Myocyte (in vitro differentiated cells): ENCODE measurements at places on chromosomes 2 and 18.

- DNase-seq, result no peak
Observed at GRCh38 chr2:72888438-72889202, 1.4 kb downstream of the SPR start.

- peak; percentile 59 for DNase-seq
Observed at GRCh38 chr2:231611273-231612108, 18.8 kb downstream of the TEX44 start.

DNA sequence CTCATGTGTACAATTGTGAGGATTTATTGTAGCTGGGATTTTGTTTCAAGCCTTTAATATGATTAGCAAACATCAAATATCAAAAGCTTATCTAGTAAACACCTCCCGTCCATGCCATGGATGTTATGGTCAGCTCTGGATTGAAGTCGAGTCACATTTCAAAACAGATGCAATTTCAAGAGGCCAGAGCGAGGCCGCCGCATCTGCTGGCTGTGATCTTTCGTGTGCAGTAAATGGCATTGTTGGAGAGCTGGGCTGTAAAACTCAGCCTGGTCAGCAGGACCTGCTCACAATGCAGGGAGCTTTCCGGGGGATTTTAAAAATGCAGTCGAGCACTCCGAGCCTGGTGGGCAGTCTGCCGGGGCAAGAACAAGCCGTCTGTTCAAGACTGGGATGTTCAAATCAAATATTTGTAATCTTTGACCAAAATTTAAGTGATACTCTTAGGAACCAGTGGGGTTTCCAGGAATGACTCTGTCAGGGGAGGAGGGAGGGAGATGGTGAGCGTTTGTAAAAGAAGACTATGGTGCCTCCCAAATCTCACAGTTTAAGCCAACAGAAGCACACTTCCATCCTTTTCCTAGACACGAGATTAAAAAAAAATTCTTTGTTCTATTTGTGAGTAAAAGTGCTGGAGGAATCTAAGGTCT is 97.6 kb downstream of the MYCN start:
- no peak for DNase-seq

GRCh38 chr2:46273919-46274318 is 23.3 kb upstream of the EPAS1 start:
- DNase-seq, result no peak

DNA sequence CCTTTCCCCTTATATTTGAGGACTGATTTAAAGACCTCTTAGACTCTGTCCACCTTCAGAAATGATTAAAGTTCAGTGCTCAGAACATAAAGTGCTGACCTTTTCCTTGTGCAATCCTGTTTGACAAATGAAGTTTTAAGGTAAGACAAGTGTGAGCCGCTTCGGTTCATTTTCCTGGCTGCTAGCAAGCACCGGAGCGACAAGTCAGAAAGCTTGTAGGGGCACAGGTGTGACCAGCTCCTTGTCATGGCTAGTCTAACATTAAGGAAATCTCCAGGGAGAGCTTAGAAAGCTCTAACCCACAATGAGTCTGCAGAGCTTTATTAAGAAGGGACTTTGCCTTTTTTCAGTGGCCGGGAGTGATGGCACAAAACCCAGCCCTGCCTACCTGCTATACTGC is 2.3 kb upstream of the NCKAP5 start:
- DNase-seq, result no peak

GRCh38 chr2:37361216-37361815 is 16.9 kb downstream of the QPCT start:
- peak; percentile 59 for DNase-seq
